MCF 10A (cell line): ENCODE measurements at places on chromosomes 11 and 22.

GRCh38 chr11:109791337-109791736, 301.9 kb upstream of the ZC3H12C start:
- no peak for DNase-seq

DNA sequence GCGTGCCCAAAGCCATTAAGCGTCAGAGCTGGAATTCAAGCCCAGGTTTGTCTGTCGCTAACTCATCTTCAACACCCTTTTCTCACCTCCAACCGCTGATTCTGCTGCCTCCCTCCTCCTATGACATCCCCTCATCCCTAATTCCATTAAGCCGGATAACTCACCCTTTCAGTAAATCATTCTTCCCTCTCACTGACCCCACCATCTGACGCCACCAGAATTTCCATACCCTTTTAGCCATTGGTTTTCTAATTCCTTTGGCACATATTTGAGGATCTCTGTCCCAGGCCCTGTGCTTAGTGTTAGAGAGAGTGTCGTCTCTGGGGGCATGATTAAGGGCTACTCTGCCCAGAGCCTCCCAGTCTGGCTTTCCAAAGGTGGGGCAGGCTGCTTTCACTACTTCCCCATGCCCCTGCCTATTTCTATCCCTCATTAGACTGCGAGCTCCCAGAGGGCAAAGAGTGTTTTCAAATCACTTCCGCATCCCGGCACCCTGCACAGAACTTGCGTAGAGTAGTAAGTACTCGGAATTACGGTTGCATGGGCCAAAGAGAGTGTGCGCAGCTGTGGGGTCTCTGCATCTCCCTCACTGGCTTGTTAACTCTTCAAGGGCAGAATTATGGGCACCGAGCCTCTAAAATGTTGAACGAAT, 3.9 kb downstream of the KLHL35 start:
- no peak for DNase-seq

- DNase-seq = peak; percentile 9
Observed at GRCh38 chr11:23021287-23021863, 161.1 kb upstream of the CCDC179 start.

DNA sequence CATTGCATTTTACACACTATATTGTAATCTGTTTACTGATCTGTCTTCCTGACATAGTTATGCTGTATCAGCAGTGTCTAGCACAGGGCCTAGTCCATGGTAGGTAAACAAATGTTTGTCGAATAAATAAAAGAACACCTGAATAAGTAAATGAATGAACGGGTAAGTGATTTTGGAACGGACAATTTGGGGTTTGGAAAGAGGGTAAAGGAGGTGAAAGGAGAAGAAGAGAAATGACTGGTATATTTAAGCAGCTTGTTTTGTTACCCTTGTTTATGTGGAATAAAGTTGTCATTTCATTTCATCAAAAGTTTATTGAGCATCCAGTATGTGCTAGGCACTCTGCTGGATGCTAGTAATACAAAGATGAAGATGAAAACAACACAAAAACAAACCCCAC, at the start of gene HEPN1:
TSS of gene HEPN1 (plus strand) at position 301 of the 400 bp plus-strand sequence.
- DNase-seq = no peak

- DNase-seq = peak; percentile 60
Observed at GRCh38 chr11:1844221-1845094, 5.7 kb downstream of the TNNI2 start.

GRCh38 chr22:37401401-37402183, 25.7 kb downstream of the ELFN2 start:
- no peak for DNase-seq

DNA sequence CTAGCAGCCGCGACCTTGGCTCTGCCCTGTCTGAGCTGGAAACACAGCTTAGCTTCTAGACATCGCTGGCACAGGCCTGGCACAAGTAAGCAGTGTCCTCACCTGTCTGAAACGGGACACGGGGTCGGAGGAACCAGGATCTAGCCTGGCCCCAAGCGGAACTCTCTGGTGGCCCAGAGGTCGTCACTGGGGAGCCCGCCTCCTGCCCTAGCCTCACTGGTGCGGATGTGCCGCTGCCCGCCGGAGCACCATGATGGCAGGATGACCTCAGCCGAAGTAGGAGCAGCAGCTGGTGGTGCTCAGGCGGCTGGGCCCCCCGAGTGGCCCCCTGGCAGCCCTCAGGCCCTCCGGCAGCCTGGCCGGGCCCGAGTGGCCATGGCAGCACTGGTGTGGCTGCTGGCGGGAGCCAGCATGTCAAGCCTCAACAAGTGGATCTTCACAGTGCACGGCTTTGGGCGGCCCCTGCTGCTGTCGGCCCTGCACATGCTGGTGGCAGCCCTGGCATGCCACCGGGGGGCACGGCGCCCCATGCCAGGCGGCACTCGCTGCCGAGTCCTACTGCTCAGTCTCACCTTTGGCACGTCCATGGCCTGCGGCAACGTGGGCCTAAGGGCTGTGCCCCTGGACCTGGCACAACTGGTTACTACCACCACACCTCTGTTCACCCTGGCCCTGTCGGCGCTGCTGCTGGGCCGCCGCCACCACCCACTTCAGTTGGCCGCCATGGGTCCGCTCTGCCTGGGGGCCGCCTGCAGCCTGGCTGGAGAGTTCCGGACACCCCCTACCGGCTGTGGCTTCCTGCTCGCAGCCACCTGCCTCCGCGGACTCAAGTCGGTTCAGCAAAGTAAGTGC, 871 bp downstream of the SLC35E4 start:
- peak; percentile 35 for DNase-seq

- DNase-seq = peak; percentile 4
Observed at GRCh38 chr11:42234451-42234951, 775.0 kb upstream of the LRRC4C start.

GRCh38 chr11:47355283-47356128, 3.0 kb upstream of the MYBPC3 start:
- DNase-seq = peak; percentile 94

GRCh38 chr11:71447791-71448256, 369 bp downstream of the DHCR7 start:
- DNase-seq = no peak

DNA sequence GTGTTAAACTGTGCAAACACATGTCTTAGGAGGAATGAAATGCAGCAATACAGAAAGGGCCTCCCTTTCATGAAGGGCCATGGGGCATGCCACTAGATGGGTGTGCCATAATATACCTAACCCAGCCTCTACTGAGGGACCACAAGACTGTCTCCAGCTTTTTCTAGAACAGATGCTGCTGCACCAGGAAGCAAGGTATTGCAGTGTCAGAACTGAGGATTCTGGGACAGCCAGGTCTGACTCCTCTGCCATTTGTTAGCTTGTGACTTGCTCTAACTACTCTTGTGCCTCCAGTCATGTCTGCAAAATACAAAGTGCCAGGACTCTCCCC, 53.2 kb downstream of the HIRA start:
- DNase-seq = no peak

GRCh38 chr11:107711861-107712755, at the start of gene SLN:
Gene SLN (minus strand): TSS chr11:107712056.
- DNase-seq = no peak

DNA sequence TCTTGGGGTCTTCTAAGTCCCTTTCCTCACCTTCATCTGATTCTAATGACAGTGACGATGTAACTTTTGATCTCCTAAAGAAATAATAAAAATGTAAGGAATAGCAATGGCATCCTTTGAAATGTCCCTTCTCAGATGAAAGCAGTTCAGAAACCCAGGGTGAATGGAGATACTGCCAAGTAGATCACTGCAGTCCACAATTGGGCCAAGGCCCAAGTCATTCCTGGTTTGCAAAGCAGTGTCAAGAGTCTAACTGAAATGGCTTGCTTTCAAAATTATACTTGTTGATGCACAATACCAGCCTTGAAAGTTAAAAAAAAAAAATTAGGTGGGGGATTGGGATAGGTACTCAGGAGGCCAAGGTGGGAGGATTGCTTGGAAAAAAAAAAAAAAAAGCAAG, 20.4 kb downstream of the ASCC2 start:
- DNase-seq = no peak

DNA sequence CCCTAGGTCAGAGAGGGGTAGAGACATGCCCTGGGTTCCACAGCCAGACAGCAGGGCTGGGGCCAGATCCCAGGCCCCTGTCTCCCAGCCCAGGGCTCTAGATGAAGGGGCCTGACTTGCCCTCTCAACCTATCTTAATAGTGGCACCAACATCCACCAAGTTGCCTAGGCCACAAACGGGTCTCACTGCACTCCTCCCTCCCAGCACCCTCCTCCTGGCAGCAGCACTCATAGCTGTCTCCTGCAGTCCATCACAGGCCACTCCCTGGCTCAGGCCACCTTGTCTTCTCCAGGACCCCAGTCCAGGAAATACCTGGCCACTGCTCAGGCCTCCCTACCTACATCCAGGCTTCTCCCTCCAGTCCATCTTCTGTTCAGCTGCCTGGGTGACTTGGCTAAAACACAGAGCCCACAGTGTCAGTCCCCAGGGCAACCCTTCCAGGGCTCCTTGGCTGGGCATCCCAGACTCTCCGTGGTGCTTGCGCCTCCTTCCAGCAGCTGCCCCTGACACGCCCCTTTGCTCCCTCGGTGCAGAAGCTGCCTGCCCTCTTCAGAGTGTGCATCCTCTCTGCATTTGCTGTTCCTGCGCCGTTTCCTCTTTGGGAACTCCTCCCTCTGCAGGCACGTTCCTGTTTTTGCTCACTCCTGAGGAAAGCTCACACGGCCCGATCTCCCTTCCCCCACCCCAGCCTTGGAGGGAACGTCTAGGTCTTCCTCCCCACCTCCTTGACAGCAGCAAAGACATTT, 40.5 kb downstream of the LRRC32 start:
- DNase-seq = no peak

- DNase-seq = no peak
Observed at GRCh38 chr11:63574856-63575602, 11.8 kb upstream of the PLAAT2 start.

DNA sequence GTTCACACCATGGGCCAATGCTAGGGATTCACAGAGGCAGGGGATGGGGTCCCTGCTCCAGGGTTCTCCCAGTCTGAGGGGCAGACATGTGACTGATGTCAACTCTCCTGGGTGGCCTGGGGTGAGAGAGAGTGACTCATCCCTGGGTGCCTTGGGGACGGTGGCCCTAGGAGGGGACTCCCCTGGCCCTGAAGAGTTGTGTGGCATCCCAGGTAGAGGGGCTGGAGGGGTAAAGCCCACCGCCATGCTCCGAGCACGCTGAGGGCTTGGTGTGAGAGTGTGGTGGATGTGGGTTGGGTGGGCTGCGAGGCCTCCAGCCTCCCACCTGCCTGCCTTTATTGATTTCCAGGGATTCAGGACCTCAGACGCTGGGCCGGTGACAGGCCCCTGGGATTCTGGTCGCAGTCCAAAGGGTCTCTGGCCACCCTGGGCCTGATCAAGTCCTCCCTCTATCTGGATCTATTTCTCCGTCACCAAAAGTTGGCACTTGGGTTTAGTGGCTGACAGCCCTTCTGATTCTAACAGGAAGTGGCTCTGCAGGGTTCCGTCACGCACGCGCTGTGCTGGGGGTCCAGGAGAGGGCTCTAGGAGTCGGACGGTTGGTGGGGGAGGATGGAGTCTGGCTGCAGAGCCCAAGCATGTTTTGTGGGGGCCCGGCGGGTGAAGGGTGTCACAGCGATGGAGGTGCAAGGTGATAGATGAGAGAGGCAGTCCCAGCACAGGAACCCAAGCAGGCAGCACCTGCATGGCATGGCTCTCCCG, 27.3 kb upstream of the WNT7B start:
- DNase-seq = no peak

GRCh38 chr11:134572741-134573675, 161.0 kb upstream of the B3GAT1 start:
- no peak for DNase-seq

- DNase-seq = no peak
Observed at GRCh38 chr22:21802056-21802455, 65.4 kb downstream of the MAPK1 start.

- no peak for DNase-seq
Observed at GRCh38 chr11:113862435-113862834, 12.9 kb downstream of the USP28 start.

DNA sequence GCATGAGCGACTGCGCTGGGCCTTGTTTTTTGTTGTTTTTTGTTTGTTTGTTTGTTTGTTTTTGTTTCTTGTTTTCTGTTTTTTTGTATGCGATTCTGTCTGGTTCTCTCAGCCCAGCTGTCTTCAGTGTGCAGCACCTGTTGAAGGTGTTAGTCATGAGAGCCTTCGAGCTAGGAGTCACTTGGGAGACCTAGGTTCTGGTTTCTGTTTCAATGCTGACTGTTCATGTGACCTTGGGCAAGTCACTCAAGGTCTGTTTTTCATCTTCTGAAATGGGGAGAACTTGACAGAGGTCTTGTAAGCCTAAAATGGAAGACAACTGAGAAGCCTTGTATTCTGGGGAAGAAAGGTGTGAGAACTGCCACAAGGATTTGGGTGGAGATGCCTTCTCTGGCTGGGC, 1.8 kb downstream of the DCPS start:
- no peak for DNase-seq

DNA sequence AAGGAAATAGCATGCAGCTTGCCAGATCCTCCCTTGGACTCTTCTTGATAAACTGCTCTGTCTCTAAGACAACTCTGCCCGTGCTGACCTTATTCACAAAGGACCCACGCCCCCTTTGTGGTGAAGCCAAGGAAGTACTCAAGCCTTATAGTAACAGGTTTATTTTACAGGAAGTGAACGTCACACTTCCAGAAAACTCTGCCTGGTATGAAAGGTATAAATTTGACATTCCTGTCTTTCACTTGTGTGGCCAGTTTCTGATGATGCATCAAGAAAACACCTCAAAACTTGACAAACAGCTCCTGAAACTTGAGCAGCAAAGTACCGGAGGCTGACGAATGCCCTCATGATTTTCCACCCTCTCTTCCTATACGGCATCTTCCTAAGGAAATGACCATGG, 12.5 kb upstream of the PELI3 start:
- DNase-seq = no peak

GRCh38 chr11:61587541-61587941, 6.7 kb upstream of the SYT7 start:
- no peak for DNase-seq

DNA sequence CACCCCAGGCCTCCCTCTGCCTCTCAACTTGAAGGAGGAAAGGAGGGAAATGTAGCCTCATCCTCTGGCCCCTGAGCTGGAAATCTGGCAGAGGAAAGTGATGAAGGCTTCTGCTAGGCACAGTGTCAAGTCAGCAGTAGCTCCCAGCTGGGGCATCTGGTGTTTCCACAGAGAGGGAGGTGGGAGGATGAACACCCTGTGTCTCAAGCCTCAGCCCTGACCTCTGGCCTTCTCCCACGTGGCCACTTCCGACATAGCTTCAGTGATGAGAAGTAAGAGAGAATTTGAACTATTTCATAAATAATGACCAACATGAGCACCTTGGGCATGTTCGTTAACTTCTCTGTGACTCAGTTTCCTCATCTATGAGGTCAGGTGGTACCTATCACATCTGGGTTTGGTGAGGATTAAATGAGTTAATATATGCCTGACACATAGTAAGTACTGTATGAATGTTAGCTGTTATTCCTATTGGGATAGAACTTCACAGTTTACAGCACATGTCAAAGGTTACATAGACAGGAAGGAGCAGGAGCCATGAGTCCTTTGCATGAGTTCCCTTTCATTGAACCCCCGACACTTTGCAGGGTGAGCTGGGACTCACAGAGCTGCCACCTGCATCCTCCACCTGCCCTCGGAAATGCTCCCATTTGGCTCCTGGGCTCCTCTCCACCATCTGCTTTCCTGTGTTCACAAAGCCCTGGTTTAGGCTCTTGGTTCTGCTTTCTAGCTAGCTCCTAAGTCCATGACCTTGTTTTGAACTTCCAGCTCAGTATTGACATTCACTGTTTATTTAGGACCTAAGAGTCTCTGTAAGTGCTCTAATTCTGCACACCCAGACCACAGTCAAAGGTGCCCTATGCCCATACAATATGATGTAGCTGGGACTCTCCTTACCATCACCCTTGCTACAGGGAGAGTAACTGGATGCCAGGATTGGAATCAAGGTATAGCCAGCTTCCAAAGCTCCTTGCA, 61.7 kb downstream of the CSNK2A3 start:
- DNase-seq = no peak

- no peak for DNase-seq
Observed at GRCh38 chr11:116876656-116877055, 39.2 kb upstream of the APOA1 start.
